ENCODE measurements at places on chromosomes 11 and 22.

GRCh38 chr22:36926721-36927435, 13.4 kb downstream of the CSF2RB start:
- no peak for DNase-seq

GRCh38 chr11:62431171-62431901, 12.5 kb downstream of the SCGB1A1 start:
- DNase-seq, result no peak

DNA sequence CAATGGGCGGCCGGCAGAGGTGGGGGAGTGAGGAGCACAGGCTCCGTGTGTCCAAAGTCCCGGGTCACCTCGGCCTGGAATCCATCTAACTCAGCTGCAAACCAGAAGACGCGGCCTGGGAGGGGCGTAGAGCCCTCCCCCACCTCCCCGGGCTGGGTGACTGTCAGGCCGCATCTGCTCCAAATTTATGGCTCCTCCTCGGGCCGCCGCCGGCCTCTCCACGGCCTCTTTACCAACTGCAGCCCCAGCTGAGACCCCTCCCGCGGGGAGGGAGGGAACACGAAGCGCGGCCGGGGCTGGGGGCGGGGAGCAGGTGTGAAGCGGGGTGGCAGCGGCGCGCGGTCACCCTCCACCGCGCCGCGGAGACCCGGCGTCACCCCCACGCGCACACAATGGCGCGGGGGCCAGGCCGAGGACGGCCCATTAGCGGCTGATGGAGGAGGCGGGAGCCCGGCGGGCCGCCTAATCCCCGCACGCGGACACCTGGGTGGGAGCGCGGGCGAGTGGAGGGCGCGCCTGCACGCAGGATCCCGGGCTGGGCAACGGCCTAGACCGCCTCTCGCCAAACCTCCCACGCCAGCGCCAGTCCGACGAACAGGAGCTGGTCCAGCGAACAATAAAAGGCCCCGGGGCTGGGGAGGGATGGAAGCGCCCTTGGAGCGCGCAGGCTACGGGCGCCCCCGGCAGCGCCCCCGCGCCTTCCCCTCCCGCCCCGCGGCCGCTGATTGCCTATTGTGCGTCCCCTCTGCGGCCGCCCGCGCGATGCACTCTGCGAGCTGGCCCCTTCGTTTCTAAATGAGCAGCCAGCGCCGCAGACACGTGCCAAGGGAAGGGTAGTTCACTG, 25.9 kb upstream of the ROBO3 start:
- DNase-seq, result no peak

DNA sequence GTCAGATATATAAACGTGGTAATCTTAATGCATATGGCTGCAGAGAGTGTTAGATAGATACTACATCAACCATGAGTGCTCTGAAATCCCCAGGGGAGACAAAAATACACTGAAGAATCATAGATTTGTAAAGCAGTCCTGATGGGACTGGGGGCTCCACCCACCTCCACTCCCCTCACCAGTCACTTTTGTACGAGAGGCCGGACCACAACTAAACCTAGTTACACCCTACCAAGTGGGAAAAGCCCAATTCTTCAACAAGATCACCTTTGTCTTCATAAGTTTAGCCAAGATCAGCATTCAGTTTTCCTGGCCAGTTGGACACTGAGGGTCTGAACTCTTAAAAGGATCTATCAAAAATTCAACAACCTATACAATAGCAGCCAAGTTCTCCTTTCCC, 1.5 kb downstream of the SF1 start:
- DNase-seq, result no peak

- no peak for DNase-seq
Observed at GRCh38 chr11:65434057-65434666, 11.6 kb downstream of the NEAT1 start.

DNA sequence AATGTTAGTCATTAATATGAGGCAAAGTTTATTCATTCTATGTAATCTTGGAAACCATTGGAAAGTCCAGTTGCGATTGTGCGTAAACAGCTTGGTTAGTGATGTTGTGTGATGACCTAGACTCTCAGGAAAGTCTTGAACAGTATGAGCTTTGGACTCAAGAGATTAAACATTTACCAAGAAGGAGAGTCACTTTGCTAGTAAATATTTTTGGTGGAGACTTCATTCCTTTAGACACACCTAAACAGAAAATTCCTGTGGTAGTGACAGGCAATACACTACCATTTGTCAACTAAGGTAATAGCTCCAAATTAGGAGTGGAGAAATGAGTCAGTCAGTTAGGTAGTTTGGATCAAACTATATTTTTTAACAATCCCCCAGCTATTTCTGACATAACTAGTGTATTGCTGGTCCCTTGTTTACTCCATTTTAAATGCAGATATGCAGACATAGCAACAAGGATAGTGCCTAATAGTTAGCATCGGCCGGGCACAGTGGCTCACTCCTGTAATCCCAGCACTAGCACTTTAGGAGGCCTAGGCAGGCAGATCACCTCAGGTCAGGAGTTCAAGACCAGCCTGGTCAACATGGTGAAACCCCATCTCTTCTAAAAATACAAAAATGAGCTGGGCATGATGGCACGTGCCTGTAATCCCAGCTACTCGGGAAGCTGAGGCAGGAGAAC, 89.3 kb downstream of the ARHGAP42 start:
- DNase-seq, result no peak

GRCh38 chr11:35548925-35549561, 23.6 kb upstream of the PAMR1 start:
- DNase-seq, result no peak

DNA sequence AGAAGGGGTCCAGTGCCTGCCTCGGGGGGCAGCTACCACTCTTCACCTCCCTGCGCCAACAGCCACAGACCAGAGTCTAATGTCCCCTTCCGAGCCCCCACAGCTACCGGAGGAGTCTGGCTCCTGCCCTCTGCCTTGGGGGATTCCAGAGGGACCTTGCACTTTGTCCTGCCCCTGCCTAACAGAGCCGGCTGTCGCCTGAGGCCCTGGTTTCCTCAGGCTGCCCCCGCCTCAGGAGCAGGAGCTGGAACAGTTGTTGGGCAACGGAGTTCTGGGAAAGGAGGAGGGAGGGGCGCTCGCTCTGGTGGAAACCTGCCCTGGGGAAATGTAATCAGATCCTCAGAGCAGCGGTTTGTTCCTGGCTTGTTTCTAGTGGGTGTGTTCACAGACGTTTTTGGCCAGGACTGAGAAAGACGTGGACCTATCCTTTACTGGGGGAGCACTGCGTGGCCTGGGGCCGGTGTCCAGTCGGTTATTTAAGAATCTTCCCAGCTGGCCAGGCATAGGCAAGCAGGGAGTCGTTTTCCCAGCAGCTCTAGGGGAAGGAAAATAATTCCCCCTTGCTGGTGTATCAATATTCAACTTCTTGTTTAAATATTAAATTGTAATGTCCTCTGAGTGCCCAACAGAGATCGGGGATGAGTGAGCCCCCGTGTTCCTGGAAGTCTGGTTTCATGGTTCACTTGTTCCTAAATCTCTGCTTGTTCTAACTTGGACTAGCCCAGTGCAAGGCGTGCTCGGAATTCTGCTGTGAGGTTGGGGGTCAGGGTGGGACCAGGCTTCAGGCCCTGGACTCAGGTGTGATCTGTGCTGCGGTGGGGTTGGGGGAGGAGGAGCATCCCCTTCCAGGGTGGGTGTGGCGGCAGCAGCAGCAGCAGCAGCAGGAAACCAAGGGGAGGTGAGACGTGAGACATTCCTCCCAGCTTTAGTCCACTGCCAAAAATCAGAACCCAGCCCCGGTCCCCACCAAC, 32.1 kb downstream of the A4GALT start:
- DNase-seq, result no peak

DNA sequence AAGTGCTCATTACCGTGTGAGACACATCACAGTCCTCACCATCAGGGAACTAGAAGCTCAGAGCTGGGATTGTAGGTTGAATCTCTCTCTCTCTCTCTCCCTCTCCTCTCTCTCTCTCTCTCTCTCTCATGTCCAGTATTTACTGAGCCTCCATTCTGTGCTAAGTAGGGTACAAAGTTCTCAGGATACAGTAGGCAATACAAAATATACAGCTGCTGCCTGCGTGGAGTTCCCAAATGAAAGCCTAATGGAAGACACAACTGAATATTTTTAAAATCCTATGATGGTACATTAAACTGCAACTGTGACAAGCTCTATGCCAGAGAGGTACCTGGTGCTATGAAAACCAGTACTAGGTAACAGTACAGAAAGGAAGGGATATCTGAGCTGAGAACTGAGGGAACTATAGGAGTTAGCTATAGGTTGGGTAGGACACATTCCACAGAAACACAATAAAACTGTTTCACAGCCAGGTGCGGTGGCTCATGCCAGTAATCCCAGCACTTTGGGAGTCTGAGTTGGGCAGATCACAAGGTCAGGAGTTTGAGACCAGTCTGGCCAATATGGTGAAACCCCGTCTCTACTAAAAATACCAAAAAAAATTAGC, 9.6 kb upstream of the PRG2 start:
- DNase-seq, result no peak

- DNase-seq, result no peak
Observed at GRCh38 chr22:26995235-26995634, 337.8 kb downstream of the MIAT start.

GRCh38 chr11:133619397-133619796, 87.1 kb upstream of the OPCML start:
- no peak for DNase-seq

- DNase-seq, result no peak
Observed at GRCh38 chr11:9489080-9489765, 28.4 kb downstream of the ZNF143 start.

DNA sequence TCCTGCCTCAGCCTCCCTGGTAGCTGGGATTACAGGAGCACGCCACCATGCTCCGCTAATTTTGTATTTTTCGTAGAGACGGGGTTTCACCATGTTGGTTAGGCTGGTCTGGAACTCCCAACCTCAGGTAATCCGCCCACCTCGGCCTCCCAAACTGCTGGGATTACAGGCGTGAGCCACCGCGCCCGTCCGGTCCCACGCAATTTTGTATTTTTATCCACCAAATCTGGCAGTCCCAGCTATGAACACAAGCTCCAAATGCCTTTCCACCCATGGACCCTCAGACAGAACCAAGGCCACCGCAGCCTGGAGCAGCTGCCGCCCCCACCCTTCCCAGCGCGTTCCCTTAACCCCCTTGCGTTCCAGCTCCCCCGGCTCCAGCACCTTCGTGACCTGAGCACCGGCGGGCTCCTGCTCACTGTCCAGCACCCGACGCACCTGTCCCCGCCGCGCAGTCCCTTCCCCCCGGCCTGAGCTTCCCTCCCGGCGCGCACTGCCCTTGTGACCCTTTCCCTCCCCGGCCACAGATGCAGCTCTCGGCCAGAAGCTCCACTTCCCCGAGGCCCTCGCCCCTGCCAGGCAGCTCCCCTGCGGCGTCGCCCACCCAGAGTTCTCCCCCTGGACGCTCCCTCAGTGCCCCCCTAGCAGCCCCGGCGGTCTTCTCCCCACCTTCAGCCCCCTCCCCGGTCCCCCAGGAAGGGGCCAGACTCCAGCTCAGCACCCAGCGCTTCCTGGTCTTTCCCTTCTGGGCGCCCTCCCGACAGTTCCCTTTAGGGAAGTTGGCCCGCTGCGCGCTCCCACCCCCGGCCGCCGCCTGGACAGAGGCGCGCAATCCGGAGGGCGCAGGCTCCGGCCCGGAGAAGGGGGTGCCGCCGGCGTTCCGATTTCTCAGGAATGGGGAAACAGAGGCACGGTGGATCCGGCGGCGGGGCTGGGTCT, 5.6 kb upstream of the ZBED4 start:
- no peak for DNase-seq

DNA sequence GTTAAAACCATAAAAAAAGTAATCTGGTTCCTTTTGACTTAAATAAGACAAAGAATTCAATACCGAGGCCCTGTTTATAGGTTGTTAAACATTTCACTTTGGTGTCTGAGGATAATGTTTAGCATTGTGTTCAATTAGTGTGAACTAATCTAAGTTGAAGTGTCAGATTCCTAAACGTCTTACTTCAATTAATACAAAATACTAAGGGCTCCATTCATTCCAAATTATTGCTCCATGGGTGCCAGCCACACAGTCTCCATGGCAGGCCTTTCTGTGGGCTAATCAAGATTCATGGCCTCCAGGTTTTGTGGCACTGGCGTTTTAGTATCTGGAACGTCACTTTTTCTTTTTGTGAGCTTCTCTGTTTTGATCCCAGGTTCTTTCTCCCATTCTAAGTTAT, 89.4 kb downstream of the TMEM135 start:
- no peak for DNase-seq

- DNase-seq, result no peak
Observed at GRCh38 chr22:45904236-45904635, 72.7 kb downstream of the WNT7B start.

Data from stimulated activated CD4-positive, alpha-beta T cell treated with anti-CD3 and anti-CD28 coated beads, TNF-alpha, amount 100 ng/mL, for 4 hours (primary cell).